ENCODE measurements at places on chromosomes 7 and 10. TPM values are rescaled to one million over a fixed set of nuclear protein-coding genes. Genes with fewer than 3 reads are reported as not detected.

Gene EBLN1
- total RNA-seq, result not detected

Gene TBL2
- 60.9 TPM for total RNA-seq

Gene PPP1R17
- not detected for total RNA-seq

Gene LAMTOR4
- total RNA-seq, result 167 TPM

Gene DCLRE1A
- 7.7 TPM for total RNA-seq

Data from aortic smooth muscle cell (primary cell).